ENCODE measurements at places on chromosomes 6 and 20. TPM values are rescaled to one million over a fixed set of nuclear protein-coding genes. Genes with fewer than 3 reads are reported as not detected.
A peak's percentile ranks its signal among the peaks of the same experiment; 100 is the strongest.

ZNF334 gene
- total RNA-seq: 3.0 TPM

NTSR1 gene
- not detected for total RNA-seq

DNA sequence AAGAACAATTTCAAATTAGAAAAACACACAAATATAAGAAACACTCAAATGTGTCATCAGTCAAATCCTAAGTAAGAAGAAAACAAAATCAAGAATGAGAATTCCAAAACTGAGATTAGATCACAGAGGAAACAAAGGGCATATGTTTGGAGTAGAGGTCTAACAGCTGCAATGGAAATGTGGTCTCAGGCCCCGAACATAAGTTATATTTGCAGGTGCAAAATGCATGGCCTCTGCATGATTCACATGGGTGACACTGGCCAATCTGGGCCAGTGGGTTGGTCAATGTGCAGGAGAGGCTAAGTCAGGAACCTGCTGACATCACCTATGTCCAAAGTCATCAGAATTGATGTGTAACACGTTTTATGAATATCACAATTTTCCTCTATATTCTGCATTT lies 108.5 kb upstream of the MAP7 start:
- ATAC-seq: no peak

GRCh38 chr6:38802497-38802896 lies 87.4 kb downstream of the DNAH8 start:
- no peak for ATAC-seq

DNA sequence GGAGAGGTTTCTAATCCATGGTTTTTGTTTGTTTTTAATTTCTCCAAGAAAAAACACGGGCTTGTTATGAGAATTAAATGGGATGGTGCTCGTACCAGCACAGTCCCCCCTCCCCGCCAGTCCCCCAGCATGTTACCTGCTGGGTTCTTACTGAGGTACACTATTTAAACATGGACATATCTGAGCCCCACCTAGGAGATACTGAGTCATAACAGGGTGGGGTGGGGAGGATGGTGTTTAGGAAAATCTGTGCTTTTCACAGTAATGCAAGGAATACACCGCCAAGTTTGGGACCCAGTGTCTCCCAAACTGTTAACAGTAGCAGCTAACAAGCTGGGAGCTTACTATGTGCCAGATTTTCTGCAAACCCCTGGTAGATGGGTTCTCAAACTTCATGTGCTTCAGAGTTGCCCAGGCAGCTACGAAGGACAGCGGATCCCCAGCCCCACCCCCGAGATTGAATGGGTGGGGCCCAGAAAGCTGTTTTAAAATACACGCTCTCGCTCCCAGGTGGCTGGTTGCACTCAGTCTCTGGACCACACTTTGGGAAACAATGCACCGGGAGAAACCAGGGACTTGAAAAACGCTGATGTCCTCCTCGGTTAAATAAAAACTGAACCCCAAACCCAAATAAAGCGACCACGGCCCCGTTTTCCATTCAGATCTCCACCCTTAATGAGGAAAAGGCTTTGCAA lies 995 bp downstream of the ZFP64 start:
- ATAC-seq: peak; percentile 40

DNA sequence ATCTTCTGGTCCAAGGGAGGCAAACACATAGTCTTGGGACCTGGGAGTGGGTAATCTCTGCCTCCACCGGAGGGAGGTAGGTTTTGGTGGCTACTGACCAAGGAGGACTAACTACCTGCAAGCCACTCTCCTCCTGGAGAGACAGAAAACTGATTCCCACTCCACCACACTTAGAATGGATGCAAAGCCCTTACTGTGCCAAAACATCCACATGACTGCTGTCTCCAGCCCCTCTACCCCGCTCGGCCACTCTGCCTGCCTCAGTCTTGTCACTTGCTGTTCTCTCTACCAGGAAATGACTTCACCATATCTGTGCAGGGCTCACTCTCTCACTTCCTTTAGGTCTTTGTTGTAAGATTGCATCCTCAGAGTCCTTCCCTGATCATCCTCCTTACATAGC lies 129.5 kb upstream of the ARG1 start:
- ATAC-seq: peak; percentile 93

NMBR gene
- not detected for total RNA-seq

- no peak for ATAC-seq
Observed at GRCh38 chr6:166751051-166751595, 124.1 kb upstream of the RPS6KA2 start.

DNA sequence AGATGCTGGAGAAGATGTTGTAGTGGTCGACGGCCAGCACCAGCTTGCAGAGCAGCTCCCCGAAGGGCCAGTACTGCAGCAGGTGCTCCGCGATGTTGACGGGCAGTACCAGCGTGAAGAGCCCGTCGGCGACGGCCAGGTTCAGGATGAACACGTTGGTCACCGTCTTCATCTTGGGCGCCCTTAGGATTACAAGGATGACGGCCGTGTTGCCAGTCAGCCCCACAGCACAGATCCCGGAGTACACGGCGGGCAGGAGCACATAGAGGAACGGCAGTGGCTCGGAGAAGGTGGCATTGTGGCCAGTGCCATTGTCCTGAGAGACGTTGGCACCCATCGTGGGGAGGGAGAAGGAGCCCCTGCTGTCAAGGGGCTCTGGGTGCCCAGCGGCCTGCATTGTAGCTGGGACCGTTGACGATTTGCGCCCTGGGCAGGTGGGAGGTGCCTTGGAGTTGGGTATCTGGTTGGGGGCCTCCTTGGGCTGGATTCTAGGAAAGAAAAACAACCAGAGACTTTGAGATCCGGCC lies 867 bp downstream of the NPBWR2 start:
- ATAC-seq: no peak

GRCh38 chr6:28311139-28311823 lies 24.7 kb downstream of the ZSCAN31 start:
- ATAC-seq: no peak

KIAA0408 gene
- total RNA-seq: 13.8 TPM

LGSN gene
- total RNA-seq: not detected

PLA2G7 gene
- not detected for total RNA-seq

SASH1 gene
- total RNA-seq: 1.8 TPM

GRCh38 chr6:125759959-125760457 lies 10.6 kb downstream of the HEY2 start:
- ATAC-seq: no peak

DNA sequence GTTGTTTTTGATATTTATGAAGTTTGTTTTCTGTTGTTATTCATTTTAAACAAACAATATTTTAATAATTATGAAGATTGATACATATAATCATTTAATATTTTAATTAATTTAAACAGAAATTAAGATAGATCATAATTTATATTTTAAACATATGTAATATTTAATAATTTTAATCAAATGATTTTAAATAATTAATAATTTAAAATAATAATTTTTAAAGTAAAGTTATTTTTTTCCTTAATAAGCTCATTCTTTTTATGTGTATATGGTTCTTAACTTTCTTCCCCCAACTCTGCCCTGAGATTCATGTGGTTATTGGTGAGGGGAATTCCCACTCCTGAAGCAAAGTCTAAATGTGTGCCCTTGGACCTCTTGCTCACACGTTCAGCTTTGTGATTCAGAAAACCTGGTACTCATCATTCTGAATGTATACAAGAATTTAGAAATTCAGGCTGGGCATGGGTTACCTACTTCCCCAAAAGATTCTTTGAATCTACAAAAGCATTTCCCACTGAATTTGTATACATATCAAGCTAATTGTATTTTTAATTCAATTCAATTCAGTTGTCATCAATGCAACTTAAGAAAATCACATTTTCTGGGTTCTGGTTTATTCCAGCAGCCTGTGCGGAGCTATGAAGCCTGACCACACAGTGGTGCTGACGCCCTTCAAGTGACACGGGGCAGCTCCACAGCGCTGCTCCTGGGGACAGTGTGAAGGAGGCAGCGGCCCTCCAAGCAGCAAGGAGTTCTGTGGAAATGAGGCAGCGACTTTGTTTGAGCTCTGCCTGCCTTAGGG lies 168.9 kb upstream of the UST start:
- ATAC-seq: peak; percentile 96

GRCh38 chr6:48111143-48111506 lies at the start of gene PTCHD4:
Gene PTCHD4, minus strand, starts transcription at chr6:48111197. Its CDS starts 42,240 bp downstream, at chr6:48068957.
- no peak for ATAC-seq

DNA sequence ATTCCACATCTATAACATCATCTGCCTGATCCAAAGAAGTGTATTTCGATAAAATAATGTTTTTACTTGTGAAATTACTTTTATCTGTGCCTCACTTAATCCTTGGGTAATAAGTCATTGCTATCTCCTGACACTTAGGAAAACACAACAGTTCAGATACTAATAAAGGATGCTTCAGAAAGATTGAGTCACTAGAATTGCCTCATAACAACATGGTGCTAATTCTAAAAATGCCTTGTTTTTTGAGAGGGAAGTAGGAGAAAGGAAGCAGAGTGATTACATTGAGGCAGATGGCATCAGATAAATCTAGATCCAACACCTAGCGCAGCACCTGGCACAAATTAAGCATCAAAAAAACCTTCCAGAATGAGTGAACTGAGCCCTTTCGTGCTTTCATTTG lies 69.0 kb downstream of the NCOA7 start:
- ATAC-seq: no peak

Data from activated T-helper 17 cell treated with anti-CD3 and anti-CD28 coated beads, Interleukin-2, amount 50 U/mL, for 72 hours (primary cell).